Activated T-cell treated with anti-CD3 and anti-CD28 coated beads for 24 hours (primary cell): ENCODE measurements at places on chromosomes 13 and 19.

DNA sequence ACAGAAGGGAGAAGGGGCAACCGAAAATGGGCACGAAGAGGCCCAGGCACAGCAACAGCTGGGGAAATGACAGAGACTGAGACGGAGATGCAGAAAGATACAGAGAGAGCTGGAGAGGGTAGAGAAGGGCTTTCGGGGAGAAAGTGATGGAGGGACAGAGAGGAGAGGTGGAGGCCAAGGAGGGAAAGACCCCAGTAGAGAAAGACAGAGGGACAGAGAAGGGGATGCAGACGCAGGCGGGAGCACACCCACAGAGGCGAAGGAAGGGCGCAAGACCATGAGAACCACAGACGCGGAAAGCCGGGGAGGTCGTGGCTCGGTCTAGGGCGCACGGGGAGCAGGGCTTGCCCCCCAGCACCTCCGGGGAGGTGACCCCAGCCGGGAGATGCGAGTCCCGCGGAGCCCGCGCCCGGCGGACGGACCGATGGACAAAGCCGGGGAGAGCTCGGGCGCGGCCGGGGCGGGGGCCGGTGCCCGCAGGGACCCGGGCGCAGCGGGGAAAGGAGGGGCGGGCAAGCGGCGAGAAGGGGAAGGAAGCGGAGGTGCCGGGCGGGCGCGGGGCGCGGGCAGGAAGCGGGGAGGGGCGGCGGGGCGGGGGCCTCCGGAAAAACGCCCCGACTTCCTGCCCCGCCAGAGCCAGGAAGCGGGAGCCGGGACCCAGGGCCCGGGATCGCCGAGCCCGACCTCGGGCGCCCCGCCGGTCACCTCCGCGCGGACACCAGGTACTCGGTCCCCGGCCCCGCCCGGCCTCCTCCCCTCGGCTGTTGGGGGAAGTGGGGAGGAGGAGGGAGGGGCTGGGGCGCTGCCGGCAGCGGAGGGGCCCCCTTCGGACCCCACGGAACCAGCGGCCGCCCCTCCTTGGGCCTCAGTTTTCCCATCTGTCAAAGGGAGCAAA is at the start of gene ARHGEF1:
TSS of gene ARHGEF1 (plus strand) at position 617 of the 895 bp plus-strand sequence. CDS start 4,899 bp downstream, outside the sequence.
- DNase-seq: no peak

DNA sequence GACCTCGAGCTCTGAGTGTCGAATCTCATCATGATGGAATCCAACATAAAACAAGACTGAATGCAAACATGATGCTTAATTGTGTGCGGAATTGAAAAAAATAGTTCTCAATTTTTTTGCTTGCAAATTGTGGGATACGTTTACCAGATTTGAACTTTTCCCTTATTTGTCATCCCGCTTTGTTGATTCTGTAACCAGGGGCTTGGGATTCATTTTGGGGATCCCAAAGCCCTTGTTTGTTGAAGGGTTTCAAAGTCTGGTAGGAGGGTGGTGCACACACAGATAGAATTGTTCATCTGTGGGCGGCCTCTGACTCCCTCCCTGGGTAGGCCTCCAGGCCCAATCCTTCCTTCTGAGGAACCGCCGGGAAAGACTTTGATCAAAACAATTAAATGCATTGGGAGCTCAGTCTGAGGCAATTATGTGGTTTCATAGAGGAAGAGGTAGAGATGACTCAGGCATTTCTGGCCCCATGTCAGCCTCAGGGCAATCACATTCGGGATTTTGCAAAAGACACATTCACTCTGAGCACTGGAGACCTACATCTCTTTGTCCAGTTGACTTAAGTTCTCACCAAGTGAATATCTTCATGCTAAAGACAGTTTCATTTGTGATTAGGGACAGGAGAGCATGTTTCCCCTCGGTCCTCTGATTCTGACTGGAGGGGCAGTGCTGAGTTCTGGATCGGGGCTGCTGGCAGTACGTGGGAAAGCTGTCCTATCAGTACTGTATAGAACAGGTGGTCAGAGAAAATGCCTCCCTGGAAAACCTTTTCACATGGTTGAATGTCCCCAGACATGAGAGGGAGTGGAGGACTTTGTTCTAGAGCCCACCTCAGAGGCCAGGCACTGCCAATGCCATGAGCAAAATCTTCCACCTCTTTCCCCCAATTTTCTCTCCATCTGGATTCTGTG is 27.8 kb upstream of the IGFL4 start:
- DNase-seq: no peak

- DNase-seq: no peak
Measured at GRCh38 chr19:18489627-18490184, 32.2 kb downstream of the ELL start.

- DNase-seq: no peak
Measured at GRCh38 chr13:90360785-90361184, 986.7 kb upstream of the MIR17HG start.

DNA sequence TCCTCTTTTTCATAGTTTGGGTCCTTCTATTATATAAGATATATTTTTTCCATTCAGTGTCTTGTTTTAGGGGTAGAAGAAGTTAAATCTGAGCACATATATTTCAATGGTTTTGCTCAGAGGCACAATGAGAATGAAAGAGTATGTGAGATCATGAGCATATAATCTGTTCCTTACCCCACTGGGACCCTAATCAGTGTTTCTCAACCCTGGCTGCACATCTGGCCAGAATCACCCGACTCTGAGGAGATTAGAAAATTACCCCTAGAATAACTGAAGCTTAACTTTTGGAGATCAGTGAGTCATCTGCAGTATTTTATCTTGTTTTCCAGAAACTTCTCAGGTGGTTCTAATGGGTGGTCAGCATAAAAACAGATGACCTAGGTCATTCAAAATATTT is 782 bp downstream of the CYSLTR2 start:
- no peak for DNase-seq

DNA sequence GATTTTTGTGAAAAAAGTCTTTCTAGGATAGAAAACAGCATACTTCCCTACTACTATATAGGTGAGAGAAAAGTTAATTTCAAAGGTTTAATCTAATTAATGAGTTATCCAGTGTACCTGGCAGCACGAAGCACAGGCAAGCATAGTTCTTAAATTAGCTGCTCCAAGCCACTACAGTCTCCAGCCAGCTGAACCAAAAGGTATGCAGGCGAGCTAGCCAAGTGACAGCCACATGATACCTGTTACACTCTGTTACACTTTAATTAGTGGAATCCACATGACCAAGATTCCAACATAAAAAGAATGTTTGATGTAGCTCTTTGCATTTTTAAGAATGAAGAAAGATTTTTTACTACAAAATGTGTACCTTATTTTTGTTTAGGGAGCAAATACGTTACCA is 15.5 kb downstream of the SLC25A30 start:
- no peak for DNase-seq

GRCh38 chr19:55464662-55465054 is at the start of gene C19orf85:
Gene C19orf85, minus strand, starts transcription at chr19:55464751. Its CDS starts 197 bp downstream, at chr19:55464554.
- DNase-seq: no peak

- DNase-seq: no peak
Measured at GRCh38 chr19:29934257-29934656, 7.8 kb upstream of the URI1 start.

GRCh38 chr19:41427647-41428480 is 690 bp upstream of the B3GNT8 start:
- DNase-seq: no peak

- DNase-seq: no peak
Measured at GRCh38 chr13:99276706-99277105, 18.5 kb upstream of the GPR18 start.

- no peak for DNase-seq
Measured at GRCh38 chr13:67036699-67037457, 193.3 kb downstream of the PCDH9 start.

DNA sequence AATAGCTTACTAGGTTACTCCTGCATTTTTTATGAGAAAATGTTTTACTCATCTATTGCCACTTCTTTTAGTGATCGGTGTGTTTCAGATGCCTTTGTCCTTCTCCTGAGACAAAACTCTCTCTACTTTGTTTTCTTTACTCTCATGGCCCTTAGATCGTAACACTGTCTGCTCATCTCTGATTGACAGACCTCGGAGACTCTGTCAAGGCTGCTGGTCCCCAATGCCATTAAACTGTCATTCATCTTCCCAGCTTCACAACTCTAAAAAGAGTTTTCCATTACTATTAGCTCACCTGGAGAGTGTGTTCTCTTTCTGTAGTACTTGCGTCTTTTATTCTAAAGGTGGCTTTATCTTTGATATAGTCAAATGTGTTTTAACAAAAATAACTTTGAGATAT is 765.2 kb downstream of the SLITRK1 start:
- no peak for DNase-seq

GRCh38 chr19:48325265-48325910 is at the start of gene EMP3:
Gene EMP3, plus strand, starts transcription at chr19:48325552. Its CDS starts 1,293 bp downstream, at chr19:48326845.
- peak; percentile 81 for DNase-seq

DNA sequence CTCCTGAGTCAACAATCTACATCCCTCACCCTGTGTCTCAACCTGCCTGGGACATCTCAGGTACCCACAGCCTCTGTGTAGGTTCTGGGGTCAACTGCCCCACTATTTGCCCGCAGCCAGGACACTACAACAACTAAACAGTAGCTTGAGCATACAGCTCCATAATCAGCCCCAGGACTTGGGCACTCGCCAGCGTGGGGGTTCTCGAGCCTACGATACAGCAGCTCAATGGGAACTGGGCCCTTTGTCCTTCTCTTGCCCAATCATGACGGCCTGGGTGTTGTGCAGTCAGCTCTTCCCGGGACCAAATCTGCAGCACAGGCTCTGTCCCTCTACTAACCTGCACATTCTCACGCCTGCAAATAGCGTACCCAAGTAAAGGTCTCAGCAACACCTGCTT is 1.3 kb downstream of the ZNF180 start:
- no peak for DNase-seq

DNA sequence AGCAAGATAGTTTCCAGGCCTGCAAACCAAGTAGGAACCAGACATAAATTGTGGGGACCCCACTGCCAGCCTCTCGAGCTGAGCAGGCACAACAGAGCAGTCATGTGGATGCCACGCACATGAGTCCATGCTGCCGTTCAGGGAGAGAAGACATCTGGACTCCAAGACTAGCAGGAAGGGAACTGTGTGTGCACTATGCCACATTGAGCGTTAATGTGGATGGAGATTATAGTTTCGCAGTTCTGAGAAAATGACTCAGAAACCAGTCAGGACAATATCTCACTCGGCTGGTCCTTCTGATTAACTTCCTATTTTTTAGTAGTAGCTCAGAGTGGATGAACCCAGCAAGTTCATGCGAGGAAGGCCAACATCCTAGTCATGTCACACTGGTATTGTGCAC is 124.9 kb downstream of the CRYL1 start:
- no peak for DNase-seq

- DNase-seq: no peak
Measured at GRCh38 chr19:40594255-40594654, 6.9 kb upstream of the LTBP4 start.

DNA sequence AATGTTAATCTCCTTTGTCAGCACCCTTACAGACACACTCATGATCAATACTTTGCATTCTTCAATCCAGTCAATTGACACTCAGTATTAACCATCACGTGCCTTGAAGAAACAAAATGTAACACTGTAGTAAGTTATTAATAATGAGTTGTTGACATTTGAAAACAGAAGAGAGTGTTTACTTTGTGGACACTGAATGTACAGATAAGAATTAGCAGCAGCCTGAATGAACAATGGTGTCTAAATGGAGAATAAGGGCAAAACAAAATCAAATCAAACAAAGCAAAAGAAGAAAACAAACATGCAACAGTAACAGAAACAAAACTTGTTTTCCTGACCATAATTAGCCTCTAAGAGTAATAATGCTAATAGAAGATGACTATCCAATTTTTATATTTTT is 1191.1 kb upstream of the MIR17HG start:
- no peak for DNase-seq

GRCh38 chr19:32581705-32582179 is 752 bp downstream of the PDCD5 start:
- DNase-seq: no peak

DNA sequence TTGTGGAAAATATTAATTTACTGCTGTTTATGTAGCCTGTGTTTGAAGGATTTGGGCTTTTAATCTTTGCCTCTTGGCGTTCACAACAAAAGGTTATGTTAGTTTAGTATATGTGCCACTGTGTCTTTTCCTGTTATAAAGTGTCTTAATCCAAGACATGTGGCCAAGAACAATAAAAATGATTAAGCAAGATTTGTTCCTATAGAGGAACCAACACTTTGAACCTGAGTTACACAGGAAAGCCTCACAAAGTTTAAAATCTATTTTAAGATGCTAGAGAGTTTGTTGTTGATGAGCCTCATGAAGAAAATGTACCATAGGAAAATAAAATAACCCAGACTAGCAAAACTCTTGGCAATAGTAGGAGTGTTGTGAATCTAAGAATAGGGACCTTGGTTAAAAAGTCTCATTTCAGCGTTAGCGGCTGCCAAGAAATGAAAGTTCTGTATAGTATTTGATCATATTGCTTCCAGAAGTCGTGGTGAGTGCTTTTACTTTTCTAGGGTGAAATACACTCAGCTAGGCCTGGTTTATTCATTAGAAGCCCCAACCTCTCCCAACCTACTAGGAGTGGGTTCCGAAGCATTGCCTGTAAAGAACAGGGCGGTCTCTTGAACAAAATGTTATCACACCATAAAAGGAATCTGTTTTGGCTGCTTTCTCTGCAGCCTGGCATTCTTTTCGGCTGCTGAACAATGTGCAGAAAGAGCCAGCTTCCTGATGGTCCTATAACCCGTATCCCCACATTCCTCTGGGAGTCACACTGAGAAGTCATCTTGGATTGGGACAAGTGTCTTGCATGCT is 102.6 kb downstream of the LRCH1 start:
- no peak for DNase-seq

- no peak for DNase-seq
Measured at GRCh38 chr13:111131048-111131447, 15.9 kb downstream of the ARHGEF7 start.

DNA sequence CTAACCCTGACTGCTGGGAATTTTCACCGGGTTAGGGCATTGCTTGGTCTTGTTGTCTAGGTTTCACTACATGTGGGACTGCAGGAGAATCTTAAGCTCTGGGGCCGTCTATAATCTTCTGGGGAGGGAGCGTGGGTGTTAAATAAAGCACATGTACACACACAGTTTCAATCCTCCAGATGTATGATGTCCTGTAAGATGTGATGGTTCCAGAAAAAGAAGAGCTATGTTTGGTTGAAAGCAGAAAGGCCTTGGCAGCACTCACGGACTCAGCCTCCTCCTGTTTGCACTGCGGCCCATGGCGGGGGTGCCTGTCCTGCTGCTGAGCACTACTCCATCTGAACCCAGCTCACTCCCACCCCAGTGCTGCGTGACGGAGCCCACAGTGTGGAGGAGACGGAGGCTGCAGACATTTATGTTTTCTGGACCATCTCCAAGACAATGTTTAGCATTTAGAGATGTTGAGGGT is 343.5 kb downstream of the TEX29 start:
- DNase-seq: no peak

GRCh38 chr19:41478875-41479756 is 36.2 kb downstream of the ERICH4 start:
- DNase-seq: no peak
